ENCODE measurements at places on chromosomes 12 and 14. TPM values are rescaled to one million over a fixed set of nuclear protein-coding genes. Genes with fewer than 3 reads are reported as not detected.
A peak's percentile ranks its signal among the peaks of the same experiment; 100 is the strongest.

The FAM161B gene
- 1.2 TPM for total RNA-seq

The AEBP2 gene
- 57.3 TPM for total RNA-seq

The C1S gene
- total RNA-seq: 0.90 TPM

The PLCZ1 gene
- not detected for total RNA-seq

The LRP1-AS gene
- total RNA-seq: not detected

The A2ML1 gene
- total RNA-seq: not detected

The NOC4L gene
- total RNA-seq: 32.8 TPM

The TBX5 gene
- not detected for total RNA-seq

The C12orf54 gene
- not detected for total RNA-seq

The PMCH gene
- total RNA-seq: not detected

The INHBE gene
- total RNA-seq: not detected

The LBHD2 gene
- not detected for total RNA-seq

The HOXC4 gene
- 1.1 TPM for total RNA-seq

The ITGB7 gene
- total RNA-seq: 500 TPM

GRCh38 chr14:81946834-81947798 is 413.5 kb upstream of the SEL1L start:
- no peak for DNase-seq

DNA sequence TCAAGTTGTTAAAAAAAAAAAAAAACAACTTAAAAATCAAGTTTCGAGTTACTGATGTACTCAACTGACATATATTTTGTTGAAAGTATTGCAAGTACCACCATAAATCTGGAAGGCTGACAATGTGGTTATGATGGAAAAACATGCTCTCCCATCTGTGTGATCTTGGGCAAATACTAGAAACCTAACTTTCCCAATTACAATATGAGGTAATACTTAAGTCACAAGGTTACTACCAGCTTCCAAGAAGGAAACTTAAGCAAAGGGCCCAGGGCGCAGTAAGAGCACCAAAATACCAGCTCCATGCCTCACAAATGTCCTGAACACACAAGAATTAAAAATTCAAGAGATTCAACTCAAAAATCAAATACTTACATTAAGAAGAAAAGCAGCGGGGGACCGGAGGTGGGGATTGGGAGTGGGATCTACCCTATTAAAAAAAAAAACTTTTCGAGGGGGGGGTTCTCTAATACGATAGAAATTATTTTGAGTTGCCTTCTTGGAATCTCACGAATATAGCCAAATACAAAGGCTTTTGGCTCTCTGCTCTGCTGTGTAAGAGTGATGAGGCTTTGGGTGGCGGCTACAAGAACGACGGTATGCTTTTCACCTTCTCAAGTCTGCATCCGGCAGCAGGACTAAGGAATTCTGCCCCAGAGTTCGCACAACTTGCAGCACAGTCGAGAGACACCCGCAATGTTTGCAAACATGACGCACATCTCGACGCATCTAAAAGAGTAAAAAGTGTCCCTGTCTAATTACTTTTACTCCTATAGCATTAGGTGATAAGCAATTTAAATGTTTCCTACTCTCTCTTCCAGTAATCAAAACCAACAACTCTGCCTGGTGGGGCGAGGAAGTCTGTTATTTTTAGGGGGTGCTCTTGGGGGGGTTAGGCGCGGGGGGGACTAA is 1.1 kb downstream of the SAV1 start:
- DNase-seq: peak; percentile 36

DNA sequence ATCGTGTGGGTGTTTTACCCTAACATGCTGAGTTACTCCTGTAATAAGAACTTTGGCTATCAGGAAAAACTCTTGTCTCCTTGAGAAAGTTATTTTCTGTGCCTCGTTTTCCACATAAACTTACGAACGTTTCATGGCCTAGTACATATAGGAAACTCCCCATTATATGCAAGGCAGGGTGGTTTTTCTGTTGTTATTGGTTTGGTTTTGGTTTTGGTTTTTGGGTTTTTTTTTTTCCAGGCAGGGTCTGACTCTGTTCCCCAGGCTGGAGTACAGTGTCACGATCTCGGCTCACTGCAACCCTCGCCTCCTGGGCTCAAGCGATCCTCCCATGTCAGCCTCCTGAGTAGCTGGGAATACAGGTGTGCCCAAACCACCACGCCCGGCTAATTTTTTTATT is 5.5 kb downstream of the OR6C3 start:
- no peak for DNase-seq

- DNase-seq: no peak
These were observed 6.5 kb downstream of the WNT5B start for GRCh38 chr12:1635301-1636095.

GRCh38 chr14:59529189-59529588 is 44.9 kb downstream of the JKAMP start:
- no peak for DNase-seq

- DNase-seq: no peak
These were observed 228.0 kb upstream of the ATP2B1 start for GRCh38 chr12:89936631-89937030.

DNA sequence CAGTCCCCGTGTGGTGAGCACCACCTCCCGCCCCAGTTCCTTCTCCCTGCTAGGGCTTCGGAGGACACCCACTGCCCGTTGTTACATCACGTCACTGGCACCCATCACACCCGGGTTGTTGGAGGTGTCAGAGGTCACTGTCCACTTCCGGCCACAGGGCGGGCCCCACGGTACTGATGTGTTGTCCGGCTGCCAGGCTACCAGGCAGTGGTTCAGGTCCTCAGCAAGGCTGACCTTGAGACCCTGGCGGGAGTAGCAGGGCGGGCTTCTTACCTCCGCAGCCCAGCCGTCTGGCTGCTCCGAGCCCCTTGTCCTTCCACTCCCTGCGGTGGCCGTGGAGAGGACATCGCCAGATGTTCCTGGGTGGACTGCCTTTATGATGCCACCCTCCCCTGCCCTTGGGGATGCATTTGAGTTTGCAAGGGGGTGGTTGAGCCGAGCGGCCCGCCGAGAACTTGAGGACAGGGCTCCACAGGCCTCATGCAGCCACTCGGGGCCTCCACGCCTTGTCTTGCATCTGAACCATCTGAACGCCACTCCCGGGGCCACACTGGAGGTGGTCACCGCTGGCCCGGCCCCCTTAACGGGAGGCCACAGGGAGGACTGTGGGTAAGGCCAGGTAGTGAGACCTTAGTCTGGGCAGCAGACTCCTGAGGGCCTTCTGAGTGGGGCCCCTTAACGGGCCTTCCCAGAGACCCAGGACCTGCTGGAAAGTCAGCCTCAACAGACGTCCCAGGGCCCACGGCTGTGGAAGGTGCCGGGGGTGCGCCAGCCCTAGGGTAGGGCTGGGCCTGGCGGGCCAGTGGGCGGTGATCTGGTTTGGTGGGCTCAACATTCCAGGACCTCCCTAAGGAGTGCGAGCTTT is 27.1 kb upstream of the PLD4 start:
- DNase-seq: no peak

- DNase-seq: no peak
These were observed 197.0 kb downstream of the ANO2 start for GRCh38 chr12:5748027-5748426.

DNA sequence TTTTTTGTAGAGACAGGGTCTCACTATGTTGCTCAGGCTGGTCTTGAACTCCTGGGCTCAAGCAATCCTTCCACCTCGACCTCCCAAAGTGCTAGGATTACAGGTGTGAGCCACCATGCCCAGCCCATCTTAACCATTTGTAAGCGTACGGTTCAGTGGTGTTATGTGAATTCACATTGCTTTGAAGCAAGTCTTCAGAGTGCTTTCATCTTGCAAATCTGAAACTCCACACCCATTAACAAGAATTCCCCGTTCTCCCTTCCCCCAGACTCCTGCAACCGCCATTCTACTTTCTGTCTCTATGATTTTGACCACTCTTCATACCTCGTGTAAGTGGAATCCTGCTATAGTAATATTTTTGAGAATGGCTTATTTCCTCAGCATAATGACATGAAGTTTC is 24.9 kb upstream of the BICDL1 start:
- DNase-seq: no peak

DNA sequence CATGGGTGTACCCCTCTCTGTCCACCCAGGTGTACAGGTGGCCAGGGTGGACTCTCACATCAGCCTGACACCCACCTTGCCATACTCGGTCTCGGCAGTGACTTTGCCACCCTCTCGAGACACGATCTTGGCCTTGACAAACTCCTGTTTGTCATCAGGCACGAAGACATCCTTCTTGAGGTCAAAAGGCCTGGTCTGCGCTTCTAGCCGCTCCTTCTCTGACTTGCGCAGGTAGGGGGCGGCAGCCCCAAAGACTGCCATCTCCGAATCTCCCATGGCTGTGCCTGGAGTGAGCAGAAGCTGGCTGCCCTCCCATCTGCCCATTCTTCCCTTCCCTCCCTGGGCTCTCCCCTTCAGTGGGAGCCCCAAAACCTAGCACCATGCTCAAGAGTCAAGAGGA is 2.0 kb downstream of the MYH7 start:
- DNase-seq: no peak

GRCh38 chr14:40955131-40955505 is 651.6 kb upstream of the LRFN5 start:
- no peak for DNase-seq

DNA sequence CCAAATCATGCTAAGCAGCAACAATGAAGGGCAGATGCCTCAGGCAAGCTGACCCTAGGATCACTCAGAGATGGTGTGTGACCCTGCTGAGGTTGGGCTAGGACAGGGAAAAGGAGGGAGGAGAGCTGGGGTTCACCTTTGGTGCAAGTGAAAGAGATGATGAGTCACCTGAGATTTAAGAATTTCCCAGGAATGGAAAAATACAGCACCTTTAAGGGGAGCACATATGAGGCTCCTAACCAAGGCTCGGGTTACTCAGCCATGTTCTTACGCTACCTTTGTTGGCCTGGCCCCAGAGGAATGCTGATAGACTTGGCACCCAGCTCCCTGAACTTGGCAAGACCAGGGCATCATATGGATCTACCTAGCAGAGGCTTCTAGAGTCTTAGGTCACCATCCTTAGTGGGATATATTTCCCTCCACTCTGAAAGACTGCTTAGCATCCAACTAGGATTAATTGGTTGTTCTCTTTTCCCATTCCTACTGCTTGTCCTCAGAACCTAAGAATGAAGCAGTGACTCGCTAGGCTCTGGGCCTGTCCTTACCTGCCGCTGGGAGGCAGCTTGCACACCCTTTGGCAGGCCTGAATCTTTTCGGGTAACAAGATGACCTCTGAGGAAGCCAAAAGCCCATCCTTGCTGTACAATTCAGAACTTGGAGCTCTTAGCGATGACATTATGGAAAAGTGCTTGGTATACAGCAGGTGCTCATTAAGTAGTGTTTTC is 4.0 kb upstream of the NAA25 start:
- DNase-seq: no peak

DNA sequence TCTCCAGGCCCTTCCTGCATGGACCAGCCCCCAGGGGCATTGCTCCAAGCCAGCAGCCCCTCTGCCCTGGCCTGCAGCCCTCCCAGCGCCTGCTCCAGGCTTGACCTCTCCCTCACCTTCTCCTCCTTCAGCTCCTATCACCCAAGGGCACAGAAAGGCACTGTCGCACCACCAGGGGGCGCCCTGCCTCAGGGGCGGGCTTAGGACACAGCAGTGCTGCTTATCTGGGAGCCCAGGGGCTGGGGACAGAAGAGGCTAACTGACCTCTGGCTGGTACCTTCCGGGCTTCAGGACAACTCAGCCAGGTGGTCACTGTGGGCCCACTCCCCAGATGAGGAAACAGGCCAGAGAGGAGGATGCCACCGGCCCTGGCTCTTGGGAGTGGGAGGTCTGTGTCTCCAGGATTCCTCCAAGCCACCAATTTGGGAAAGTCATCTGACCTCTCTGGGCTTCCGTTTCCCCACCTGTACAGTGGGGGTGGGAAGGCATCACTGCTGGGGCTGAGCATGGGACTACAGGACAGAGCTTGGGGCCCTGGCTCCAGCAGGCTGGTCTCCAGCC is 25.3 kb upstream of the GPR132 start:
- peak; percentile 91 for DNase-seq

- no peak for DNase-seq
These were observed 27.6 kb downstream of the SLC35E3 start for GRCh38 chr12:68773582-68773981.

DNA sequence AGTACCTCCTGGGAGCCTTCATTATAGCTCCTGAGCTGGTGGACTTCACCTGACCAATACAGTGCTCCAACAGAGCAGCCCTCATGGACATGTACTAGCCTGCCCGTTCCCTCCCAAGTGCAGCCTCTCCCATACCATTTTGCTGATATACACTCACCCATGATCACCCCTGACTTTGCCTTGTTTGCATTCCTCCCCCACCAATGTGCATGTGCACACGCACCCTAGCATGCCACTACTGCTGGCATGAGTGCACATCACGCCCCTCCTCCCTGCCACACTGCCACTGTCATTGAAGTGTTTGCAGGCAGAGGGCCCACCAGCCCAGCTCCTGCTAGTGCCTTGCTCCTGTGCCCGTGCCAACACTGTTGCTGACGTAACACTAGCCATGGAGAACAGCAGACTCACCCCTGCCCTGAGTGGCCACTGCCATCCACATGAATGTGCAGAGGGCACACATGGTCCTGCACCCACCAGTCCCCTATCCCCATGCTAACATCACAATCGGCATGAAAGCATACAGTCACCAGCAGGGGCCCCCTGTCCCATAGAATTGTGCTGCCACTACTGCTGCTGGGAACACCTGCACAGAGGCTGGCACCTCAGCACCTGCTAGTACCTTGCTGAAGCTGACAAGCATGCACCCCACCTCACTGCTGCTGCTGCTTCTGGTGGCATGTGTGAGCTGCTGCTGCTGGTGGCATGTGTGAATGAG is 110.3 kb downstream of the SINHCAF start:
- DNase-seq: no peak

GRCh38 chr14:61713724-61714437 is 18.6 kb downstream of the HIF1A start:
- no peak for DNase-seq

GRCh38 chr12:80412343-80412953 is 31.6 kb upstream of the PTPRQ start:
- DNase-seq: no peak

DNA sequence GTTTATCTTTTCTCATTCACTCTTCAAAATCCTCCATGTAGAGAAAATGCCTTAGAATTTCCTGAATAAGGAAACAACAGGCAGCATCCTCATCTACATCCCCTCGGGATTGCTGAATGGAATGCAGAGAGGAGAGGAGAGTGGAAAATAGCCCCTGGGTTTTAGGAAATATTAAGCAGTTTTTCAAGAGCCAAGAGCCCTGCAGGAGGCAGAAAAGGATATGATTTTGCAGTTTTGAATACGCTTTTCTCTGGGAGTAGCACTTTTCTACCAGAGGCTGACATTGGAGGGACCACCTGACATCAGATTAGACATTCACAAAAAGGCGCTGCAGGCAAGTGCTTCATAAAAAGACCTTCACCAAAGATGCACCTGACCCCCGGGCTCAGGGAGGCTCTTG is 362.2 kb upstream of the SFSWAP start:
- no peak for DNase-seq
